Muscle of arm (tissue), 14 donors: ENCODE measurements at places on chromosomes 4 and X.

DNA sequence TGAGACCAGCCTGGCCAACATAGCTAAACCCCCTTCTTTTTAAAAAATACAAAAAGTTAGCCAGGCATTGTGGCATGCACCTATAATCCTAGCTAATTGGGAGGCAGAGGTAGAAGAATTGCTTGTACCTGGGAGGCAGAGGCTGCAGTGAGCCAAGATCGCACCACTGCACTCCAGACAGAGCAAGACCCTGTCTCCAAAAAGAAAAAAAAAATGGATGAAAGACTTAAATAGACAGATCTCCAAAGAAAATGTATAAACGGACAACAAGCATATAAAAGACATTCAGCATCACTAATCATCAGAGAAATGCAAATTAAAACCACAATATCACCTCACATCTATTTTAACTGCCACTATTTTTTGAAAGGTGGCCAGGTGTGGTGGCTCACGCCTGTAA lies 6.6 kb upstream of the SAT1 start:
- no peak for DNase-seq

- DNase-seq: no peak
These were observed 100.9 kb upstream of the IGFBP7 start for GRCh38 chr4:57211131-57211530.

DNA sequence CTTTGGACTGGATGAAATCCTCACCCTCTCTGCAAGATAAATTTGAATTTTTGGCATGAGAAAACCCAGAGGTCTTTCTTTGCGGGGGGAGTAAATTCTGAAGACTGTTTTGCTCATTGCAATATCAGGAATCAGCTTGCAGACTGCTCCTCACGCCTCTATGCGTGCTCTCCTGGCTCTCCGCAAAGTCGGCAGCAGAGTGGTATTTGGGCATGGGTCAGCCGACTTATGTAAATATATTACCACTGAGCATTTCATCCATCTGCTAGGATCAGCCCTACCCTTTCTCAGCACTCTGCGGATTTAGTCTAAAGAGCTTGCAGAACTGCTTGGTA lies 288.0 kb downstream of the ASMT start:
- no peak for DNase-seq

DNA sequence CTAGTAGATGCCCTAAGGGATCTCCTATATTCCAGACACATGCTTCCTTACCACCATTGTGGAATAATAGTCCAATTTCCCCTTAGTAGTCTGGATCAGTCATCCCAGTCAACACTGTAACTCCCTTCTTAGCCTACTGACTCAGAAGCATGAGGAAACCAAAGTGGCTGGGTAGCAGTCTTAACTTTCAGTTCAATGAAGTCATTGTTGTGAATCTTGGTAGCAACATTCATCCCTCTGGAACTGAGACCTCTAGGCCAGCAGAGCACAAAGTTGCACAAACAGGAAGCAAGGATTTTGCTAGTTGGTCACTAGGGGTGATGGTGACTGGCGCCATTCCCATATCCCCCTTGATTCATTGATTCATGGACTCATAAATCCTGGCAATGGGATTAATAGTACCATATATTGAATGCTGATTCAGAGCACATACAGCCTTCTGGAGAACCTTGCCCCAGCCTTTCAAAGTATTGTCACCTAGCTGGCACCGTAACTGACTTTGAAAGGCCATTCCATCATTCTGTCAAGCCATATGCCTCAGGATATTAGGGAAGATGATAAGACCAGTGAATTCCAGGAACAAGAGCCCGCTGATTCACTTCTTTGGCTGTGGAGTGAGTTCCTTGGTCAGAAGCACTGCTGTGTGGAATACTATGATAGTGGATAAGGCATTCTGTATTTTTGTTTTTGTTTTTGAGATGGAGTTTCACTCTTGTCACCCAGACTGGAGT lies 19.7 kb upstream of the GPAT3 start:
- no peak for DNase-seq

DNA sequence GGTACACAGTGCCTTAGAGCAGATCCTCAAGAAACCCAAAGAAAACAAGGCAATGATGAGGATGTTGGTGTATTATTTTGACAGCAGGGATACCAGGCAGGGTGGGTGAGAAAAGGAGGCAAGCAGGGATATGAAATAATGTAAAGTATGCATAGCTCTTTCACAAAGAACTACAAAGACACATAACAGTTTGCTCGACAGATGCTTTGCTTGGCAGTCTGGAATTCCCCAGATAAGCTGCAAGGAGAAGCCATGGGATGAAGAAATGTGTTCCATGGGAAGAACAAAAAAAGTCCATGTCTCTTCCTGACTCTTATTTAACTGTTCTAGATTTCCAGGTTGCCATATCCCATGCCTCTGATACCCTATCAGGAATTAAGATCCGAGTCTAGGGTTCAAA lies 75.4 kb downstream of the FAM13A start:
- DNase-seq: no peak

- DNase-seq: no peak
These were observed 60.8 kb upstream of the HPGD start for GRCh38 chr4:174583056-174583455.

GRCh38 chr4:95850161-95850560 lies 10.3 kb downstream of the PDHA2 start:
- no peak for DNase-seq

DNA sequence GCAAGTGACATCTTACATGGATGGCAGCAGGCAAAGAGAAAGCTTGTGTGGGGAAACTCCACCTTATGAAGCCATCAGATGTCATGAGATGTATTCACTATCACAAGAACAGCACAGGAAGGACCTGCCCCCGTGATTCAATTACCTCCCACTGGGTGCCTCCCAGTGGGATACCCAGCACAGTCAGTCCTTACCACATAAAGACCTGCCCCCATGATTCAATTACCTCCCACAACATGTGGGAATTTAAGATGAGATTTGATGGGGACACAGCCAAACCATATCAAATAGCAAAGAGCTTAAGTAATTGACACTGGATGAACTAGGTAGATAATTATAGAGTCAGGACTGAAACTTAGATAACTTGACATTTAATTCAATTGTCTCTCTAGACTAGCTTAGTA lies 85.6 kb downstream of the SLIT2 start:
- no peak for DNase-seq

DNA sequence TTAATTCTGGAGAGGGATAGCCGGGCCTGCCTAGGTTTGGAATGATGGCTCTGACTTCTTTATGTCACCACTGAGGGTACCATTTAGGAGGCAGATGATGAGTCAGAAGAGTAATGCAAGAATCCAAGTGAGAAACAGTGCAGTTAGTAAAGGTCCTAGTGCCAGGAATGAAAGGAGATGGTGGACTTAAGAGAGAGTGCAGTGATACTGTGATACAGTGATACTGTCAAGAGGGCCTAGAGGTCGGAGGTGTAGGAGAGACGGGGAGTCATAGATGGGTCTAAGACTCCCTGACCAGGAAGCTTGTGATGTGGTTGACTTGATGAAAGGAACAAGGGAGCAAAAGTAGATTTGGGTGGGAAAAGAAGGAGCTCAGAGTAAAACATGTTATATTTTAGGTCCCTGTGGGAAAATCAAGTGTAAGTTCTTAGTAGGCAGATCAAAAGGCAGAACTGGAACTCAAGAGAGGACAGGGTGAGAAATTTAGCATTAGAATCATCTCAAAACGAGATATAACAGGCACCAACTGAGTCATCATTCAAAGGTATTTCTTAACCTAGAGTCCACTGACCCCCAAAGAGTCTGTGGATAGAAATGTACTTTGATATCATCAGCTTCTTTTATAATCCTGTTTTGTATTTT lies 85.0 kb downstream of the NFKB1 start:
- no peak for DNase-seq

DNA sequence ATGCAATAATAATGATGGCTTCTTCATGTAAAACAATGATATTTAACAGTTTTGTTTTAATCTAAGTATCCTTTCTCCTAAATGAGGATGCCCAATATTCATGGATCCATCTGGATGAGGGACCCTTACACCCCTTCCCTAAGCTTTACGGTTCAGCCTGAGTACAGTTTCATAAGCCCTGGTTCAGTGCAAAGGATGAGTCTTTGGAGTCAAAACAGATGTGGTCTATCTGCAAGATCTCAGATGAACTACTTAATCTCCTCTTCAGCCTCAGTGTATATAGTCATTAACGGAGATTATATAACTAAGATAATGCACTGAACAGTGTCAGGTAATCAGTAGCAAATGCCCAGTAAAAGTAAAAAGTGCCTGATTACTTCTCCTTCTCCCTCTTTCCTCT lies 22.1 kb downstream of the ANXA5 start:
- no peak for DNase-seq

DNA sequence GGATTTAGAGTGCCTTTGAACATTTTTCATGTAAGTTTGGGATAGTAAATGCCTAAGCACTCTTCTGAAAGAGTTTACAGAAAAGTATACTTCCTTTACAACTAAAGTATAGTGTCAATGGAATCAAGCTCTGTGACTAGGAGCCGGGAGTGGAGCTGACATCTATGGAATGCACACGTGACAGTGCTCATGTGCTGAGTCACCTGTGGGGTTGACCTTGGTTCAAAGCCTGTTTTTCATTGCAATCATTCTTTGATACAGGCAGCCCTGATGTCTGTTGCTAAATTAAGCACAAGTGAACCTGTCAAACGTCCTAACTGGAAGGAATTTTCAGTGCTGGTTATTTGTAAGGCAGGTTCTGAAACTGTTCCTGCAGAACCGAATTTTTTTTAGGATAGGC lies 82.5 kb downstream of the GPAT3 start:
- DNase-seq: no peak
